ENCODE measurements at places on chromosomes 1 and 21.

GRCh38 chr1:178209935-178210334 is 116.0 kb downstream of the RASAL2 start:
- no peak for DNase-seq

DNA sequence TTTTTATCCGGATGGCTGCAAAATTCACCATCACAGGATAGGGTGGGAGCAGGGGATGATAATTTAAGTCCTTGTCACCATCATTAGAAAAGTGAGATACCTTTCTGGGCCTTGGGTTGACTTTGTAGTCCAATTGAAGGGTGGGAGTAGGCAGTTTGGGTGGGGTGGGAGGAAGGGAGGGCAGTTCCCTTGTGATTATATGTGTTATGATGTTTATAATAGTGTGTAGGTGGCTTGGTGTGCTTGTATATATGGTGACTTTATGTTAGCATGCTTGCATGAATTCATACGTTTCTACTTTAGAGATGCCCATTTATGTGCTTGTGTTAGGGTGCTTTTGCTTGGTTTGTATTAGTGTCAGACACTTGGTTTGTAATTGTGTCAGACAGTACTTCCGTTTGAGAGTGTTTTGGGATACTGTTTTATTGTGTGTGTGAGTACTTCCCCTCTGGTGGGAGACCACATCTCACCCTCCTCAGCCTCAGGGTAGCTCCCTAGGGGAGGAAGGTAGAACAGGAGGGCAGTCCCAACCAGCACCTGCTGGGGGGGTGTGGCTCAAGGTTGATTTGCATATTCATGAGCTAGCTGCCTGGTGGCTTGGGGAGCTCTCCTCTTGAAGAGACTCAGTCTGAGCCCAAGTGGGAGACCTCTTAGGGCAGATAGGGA is 6.3 kb upstream of the POU3F1 start:
- no peak for DNase-seq

- no peak for DNase-seq
Observed at GRCh38 chr1:66000033-66000637, 207.4 kb downstream of the PDE4B start.

DNA sequence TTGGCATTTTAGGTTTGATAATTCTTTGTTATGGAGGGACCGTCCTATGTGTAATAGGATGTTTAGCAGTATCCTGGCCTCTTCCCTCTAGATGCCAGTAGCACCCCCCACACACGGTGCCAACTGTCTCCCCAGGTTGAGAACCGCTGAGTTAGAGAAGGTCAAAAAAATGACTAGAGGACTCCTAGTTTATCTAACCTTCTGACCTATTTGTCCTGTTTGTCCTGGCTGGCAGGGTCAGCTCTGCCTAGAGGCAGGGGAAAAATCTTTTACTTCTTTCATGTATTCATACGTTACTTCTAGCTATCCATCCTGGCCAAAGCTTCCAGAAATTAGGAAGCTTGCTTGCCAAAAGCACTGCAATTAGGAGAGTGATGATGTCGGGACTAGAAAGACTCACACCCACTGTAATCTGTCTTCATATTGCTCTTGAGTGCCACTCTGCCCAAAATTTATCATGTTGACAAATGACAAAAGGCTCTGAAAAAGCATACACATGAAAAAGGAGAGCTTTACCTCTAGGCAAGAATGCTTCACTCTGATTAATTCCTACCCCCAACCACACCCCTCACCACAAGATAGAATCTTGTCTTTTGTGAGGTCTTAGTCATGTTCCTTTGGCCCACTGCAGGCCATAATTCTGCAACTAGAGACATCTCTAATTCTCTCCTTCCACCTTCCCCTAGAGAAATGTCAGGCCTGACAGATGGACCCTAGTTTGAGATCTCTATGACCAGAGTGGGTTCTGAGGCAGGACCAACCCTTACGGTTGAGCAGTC is 14.4 kb upstream of the AKR1A1 start:
- no peak for DNase-seq

DNA sequence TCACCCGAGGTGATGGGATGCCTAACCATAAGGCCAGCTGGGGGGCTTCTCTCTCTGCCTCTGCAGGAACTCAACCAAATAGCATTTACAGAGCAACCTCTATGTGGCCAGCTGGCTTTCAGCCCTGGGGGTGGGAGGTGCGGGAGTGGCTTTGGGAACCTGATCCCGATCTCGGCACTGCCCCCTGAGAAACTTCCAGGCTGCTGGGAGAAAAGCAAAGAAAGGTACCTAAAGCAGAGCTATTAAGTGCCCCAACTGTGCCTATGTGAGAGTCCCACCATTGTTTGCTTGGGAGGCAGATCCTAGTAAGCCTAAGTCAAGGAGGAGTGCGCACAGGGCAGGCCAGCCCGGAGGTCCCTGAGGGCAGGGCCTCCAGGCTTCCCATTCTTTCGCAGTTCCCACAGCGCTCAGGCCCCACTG is 7.0 kb downstream of the KRTCAP2 start:
- no peak for DNase-seq

DNA sequence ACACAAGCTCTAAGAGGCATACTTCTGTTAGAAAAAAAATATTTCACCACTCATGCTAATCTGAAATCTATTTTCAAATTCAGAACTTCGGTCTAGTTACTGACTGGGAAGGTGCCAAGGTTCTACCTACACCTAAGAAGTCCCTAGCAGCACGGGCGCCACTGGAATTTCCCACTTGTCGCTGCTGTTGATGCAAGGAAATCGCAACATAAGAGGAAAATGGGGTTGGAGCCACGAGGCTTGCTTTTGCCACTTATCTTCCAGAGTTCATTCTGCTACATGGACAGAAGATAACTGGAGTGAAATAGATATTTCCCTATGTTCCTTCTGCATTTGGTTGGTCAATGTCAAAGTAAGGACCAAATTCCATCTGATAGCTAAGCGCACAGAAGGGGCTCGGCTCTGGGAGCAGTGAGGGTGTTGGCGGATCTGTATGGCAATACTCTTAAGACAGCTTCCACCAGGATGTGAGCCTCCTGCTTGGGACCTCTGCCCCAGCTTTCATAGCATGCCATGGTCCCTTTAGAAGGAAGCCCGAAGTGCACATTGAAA is 47.2 kb downstream of the RCAN1 start:
- DNase-seq = no peak

DNA sequence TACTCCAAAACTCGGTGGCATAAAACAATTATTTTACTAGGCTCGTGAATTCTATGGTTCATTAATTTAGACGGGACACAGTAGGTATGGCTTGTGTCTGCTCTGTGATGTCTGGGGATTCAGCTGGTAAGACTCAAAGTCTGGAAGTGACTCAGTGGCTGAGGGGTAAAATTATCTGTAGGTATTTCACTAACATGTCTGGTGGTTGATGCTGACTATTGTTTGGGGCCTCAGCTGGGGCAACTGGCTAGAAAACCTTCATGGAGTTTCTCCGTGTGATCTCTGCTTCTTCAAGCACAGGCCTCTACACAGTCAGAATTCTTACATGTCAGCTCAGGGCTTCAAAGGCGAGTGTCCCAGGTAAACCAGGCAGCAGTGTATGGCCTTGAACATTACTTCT is 41.2 kb upstream of the KLF17 start:
- DNase-seq = no peak

DNA sequence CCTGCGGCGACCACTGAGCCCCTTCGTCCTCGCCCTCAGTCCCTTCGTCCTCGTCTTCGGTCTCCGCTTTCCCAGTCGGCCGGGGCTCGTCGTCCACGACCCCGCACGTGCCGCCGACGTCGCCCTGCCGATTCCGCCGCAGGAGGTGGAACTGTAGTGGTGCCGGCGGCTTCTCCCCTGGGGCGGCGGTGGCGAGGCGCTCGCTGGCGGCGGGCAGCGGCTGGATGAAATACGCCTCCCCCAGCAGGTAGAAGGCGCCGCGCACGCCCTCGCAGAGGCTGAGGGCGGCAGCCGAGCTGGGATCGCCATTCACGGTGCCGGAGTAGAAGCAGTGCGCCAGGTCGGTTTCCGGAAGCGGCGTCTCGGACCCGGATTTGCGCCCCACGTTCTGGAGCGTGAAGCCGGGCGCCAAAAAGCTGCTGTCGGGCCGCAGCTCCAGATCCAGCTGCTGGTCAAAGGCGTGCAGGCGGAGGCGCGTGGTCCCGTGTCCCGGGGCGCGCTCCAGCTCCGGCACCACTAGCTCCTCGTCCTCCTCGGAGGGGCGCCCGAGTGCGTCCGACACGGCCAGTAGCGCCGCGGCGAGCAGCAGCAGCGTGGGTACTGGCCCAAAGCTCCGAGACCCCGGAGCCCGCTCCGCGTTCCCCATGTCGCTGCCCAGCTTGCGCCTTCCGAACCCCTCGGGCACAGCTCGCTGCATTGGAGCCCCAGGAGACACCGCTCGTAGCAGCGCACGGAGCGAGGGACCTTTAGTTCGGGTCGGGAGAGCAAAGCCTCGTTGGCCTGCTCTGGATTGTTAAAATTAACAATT is 747 bp downstream of the ADAMTS1 start:
- no peak for DNase-seq

GRCh38 chr1:7343882-7344281 is 427.2 kb upstream of the VAMP3 start:
- no peak for DNase-seq

- no peak for DNase-seq
Observed at GRCh38 chr21:45898781-45899180, 82.8 kb upstream of the COL6A1 start.

GRCh38 chr1:232673256-232673655 is 43.3 kb upstream of the SIPA1L2 start:
- no peak for DNase-seq

DNA sequence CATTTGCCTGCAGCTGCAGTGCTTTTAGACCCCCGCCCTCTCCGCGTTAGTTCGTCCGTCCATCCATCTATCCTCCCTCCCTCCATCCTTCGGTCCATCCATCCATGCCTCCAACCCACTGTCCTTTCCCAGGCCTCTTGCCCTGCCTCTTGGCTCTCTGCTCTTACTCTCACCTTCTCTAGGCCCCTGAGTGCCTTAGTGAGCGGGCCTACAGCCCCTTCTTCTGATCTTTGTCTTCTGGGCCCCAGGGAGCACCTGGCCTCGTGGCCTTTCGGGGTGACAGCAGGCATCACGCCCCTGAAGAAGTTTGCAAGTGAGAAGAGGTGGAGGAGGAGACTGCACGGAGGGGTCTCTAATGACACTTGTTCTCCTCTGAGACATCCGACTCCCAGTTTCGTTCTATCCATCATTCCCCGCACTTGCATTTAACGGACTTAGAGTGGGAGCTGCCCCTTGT is 842 bp downstream of the ATXN7L2 start:
- no peak for DNase-seq

DNA sequence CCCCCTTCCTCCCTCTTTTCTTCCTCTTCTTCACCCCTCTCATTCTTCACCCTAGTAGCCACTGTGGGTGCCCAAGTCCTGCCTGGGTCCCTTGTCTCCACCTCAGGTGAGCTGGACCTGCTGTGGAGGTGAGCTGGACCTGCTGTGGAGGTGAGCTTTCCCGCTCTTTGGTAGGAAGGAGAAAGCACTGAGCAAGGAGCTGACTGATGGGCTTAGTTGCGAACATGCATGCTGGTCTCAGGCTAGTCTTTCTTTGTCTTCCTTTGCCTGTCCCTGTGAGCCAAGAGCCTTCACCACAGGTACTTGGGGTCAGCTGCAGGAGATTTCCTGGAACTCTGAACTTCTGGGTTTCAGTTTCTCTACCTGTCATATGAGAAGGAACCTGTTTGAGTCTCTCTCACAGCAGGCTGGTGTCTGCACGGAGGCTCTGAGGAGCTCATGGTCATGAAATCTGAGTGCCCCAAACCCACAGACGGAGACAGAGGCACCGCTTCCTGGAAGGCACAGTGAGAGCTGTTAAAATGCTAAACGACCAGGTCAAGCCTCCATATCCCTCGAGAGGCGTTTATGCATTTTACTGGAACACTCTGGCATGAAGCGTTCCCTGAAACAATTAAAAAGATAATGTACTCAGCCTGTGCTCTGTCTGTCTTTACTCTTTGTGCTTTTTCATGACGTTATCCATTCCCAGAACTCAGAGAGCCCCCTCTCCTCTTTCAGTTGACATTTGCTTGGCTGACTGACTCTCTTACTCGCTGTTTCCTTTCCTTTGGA is 69.5 kb downstream of the RHOU start:
- DNase-seq = no peak

- DNase-seq = no peak
Observed at GRCh38 chr21:14562959-14563358, 16.8 kb upstream of the SAMSN1 start.

DNA sequence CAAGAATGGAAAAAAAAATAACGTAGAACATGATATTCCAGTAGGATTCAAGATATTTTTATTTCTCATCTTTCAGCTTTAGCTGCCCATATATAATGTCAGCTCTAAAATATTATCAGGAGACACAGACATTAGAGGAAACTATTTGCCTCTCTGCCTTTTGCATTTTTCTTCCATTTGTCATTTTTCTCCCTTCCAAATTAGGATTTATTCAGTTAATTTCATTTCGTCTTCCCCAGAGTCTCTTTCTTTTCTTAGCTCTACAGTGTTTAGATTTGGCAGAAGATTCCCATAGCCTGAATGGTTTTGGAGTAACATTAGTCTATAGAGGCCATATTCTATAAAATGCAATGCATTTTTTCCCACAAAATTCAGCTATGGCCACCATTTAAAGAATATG is 5.1 kb upstream of the ENAH start:
- no peak for DNase-seq

DNA sequence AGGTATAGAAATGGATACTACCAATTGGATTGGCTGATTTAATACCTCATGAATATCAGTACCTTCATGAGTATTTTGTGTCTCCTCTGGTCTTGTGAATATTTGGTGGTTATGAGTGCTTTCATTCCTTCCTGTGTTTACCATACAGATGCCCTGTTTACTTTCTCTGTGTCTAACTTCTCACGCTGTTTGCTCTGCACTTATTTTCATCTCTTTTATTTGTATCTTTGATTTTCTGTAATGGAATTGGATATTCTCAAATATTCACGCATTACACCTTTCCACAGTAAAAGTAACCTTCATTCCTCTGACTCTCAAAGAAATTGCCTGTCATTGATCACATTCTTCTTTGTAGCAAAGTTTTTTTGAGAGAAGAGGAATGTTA is 16.8 kb downstream of the CNST start:
- DNase-seq = no peak

DNA sequence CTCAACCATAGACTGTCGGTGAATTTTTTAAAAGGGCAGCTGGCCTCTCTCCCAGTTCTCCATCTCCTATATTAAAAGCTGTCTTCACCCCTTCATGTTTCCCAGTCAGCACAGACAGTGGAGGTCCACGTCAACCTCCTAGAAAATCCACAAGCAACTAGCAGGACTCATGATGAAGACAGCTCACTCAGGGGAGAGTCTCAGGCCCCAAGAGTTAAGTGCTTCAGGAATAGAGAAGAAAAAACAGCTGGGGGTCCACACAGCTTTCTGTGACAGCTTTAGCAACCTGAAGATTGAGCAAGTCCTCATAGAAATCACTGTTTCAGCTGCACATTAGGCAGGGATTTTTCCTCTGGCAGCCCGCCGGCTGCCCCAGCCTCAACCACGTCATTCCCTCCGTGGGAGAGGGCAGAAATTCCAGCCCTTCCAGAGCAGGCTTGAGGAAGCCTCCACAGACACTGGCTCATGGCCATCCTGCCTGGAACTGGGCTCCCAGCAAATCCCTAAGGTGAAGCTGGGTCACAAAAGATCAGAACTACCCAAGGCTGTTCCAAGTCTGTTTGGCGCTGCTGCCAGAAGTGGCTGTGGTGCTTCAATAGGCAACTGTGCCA is 15.2 kb downstream of the GPR161 start:
- no peak for DNase-seq

GRCh38 chr1:174222166-174222949 is 63.0 kb downstream of the RABGAP1L start:
- no peak for DNase-seq

GRCh38 chr21:25983745-25984144 is 186.8 kb downstream of the APP start:
- DNase-seq = no peak

GRCh38 chr1:8947127-8947691 is 1.5 kb downstream of the CA6 start:
- no peak for DNase-seq

All from activated CD4-positive, alpha-beta T cell treated with anti-CD3 and anti-CD28 coated beads, Interleukin-2, amount 50 U/mL, for 1 hour (primary cell).